G401 (cell line): ENCODE measurements at places on chromosomes 3 and 15. TPM values are rescaled to one million over a fixed set of nuclear protein-coding genes. Genes with fewer than 3 reads are reported as not detected.
A peak's percentile ranks its signal among the peaks of the same experiment; 100 is the strongest.

GRCh38 chr3:101685870-101686307 is 629 bp downstream of the RPL24 start:
- no peak for DNase-seq

GRCh38 chr15:40893019-40893670 is 1.1 kb upstream of the VPS18 start:
- no peak for DNase-seq

GRCh38 chr3:173371848-173372487 is 25.6 kb upstream of the NLGN1 start:
- DNase-seq: peak; percentile 70

DNA sequence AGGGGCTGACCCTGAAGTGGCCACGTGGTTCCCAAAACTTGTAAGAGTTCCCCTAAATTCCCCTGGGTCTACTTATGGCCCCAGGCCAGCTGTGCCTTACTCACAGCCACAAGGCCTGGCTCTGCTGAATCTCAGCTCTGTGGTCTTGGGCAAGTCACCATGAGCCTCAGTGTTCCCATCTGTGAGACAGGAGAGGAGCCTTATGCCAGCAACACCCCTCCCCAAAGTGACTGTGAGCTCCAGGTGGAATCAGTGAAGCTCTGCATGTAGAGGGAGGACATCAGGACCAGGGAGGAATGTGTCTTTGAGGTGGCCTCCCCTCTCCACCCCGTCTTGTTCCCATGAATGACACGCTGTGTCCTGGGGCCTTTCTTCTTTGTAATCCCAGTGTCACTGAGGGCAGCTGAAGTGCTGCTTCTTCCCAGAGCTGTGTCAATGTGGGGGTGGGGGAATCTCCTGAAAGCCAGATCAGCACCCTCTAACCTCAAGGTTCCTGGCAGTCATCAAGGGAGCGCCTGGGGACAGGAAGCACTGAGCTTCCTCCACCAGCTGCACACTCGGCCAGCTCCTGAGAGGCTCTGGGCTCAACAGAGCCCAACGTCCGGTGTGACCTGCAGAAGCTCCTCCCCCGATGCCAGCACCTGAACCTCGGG is 258.9 kb downstream of the UACA start:
- DNase-seq: no peak

DNA sequence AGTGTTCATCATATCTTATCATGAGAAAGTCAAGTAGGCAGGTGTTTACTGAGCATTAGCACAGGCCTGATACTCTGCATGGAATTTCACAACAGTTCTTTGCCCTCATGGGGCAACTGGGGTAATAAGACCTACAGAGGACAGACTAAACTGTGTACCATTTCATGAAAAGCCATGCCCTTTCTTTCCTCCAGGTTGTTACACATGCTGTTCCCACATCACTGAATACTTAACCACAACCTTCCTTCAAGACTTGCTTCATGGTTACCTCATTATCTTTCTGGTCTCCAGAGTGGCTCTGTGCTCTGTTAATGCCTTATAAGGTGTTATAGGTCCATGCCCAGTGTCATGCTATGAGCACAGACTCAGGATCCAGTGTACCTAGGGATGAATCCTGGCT is 28.2 kb upstream of the RSL24D1 start:
- DNase-seq: no peak

DNA sequence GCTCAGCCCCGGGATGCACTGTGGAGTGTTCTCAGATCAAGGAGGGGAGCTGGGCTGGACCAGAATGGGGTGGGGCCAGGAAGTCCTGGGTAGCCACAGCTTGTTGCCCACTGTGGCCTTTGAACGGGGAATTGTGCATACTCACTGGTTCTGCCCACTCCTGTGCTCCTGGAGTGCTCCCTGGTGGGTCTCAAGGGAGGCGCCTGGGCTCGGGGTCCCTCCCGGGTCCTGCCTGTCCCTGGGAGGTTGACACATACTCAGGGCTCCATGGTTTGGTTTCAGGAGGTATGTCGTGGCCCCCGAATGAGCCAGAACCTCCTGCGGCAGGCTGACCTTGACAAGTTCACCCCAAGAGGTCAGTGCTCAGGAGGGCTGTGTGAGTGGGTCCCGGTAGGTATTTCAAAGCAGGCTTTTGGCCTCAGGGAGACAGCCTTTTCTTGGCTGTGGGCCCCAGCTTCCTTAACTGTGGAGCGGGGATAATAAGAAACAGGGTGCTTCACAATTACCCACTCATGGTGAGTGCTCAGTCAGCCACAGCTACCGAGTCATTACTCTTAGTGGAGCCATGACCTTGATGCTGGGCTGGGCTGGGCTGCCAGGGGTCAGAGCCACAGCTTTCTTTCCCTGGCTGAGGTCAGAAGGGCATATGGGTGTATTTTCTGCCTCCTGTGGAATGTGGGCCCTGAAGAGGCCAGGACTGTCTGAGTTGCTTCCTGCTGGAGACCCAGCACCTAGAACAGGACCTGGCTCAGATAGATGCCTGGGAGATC is 7.6 kb downstream of the DNAH1 start:
- DNase-seq: no peak

- DNase-seq: peak; percentile 48
These were observed 78.8 kb upstream of the CTNNB1 start for GRCh38 chr3:41120460-41120859.

- no peak for DNase-seq
These were observed 157.4 kb upstream of the P2RY1 start for GRCh38 chr3:152677491-152677890.

DNA sequence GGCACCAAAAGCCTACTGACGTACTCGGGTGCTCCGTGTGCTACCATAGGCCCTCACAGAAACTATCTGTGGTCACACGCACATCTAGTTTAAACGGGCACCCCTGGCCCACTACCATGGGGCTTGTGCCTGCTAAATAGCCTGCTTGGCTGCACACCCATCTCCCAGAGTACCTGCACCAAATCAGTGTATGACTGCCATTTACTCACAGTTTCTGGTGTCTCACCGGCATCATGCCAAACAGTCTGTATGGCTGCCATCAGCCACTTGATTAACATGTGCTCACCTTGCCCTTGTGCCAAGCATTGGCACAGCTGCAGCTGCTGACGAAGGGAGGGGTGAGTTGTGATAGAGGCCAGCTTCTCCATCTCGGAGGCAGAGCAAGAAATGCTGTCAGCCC is 232.7 kb downstream of the IGSF11 start:
- DNase-seq: no peak

- peak; percentile 9 for DNase-seq
These were observed 322.7 kb upstream of the ZNF717 start for GRCh38 chr3:76107935-76108570.

- no peak for DNase-seq
These were observed 36.5 kb downstream of the ADAMTS9 start for GRCh38 chr3:64651303-64651702.

- no peak for DNase-seq
These were observed 159.3 kb upstream of the MDFIC2 start for GRCh38 chr3:70471464-70472342.

DNA sequence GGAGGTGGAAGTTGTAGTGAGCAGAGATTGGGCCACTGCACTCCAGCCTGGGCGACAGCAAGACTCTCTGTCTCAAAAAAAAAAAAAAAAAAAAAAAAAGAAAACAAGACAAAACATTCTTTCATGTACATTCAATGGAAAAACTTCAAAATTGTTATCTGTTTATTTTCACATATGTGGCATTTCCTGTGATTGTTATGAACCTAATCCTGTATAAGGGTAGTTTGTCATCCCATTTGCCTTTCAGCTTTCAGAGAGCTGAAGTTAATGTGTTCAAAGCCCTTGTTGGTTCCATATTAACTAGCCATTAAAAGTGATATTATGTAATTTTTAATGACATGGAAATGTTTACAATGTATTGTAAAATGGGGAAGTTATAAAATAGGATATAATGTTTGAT is 17.3 kb upstream of the NCK1 start:
- no peak for DNase-seq

GRCh38 chr15:39488516-39488915 is 92.4 kb upstream of the THBS1 start:
- DNase-seq: no peak

- no peak for DNase-seq
These were observed 21.8 kb downstream of the MYH15 start for GRCh38 chr3:108488631-108489030.

DNA sequence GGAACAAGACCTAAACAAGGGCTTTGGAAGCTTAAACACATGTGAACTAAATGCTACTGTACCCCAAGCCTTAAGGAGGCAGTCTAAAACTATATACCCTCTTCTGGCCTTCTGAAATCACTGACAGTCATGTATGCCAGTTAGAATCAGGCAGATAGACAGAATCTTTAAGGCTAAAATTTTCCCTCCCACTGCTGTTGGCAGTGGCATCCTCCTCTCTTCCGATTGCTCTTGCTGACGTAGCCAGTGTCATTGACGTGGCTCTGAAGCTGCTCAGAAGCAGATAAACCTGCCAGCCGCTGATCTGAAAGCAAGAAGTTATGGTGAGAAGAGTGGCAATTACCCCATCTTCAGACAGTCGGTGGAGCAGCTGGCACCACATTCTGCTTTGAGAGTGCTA is 3.3 kb downstream of the RYR3 start:
- no peak for DNase-seq

DNA sequence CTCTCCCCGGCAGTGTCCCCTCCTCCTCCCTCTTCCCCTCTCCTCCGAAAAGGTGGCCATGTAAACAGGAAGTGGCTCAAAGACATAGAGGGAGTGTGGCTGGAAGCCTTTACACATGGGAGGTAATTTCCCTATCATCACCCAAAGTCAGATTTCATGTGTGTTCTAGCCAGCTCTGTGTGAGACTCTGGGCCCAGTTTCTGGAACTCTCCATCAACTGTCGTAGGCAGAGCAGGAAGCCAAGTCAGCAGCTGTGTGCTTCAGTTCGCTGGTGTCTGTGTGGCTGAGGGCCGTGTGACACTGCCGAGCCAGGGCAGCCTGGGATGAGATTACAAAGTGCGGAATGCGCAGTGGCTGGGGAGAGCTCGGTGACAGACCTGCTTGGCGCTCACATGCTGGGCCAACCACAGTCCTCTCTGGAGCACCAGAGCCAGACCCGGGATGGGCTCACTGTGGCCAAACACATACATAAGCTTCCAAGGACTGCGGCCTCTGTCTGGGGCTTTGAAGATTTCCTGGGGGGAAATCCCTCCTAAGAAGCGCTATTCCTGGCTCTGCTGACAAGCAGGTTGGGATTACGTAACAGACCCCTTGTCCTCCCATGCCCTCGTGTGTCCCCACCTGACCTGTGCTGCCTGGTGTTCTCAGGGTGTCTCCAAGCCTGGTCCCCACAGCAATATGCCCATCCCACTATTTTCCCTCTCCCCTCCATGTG is 50.7 kb downstream of the UMPS start:
- peak; percentile 88 for DNase-seq

GRCh38 chr15:37100109-37100965 is at the start of gene MEIS2:
Gene MEIS2 (minus strand): TSS chr15:37100549. CDS start chr15:37099466, 1,083 bp downstream.
- peak; percentile 89 for DNase-seq

DNA sequence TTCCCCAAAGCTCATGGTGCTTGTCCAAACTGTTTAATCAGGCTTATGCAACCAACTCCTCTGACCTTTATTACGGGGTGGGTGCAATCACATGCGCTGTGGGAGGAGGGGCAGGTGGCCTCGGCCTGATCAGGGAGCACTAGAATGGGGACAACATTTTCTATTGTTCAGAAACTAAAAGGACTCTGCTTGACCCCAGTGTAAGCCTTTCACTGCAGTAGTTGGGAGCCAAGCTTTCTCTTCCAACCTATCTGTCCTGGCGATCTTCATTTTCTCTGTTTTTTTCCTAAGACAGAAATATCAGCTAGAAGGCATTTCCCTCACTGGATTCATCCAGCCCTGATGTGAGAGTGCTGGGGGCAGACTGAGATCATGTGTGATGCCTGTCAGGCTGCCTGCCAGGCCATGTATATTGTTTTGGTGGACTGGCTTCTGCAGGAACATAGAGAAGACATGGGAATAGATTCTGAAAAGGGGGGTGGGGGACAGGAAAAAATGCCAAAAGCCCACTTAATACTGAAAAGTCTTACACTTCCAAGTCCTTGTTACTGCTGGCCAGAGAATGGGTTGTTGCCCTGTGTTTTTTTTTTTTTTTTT is 627.0 kb upstream of the TBL1XR1 start:
- peak; percentile 19 for DNase-seq

GRCh38 chr3:16176391-16177030 is 2.0 kb downstream of the GALNT15 start:
- DNase-seq: no peak

- no peak for DNase-seq
These were observed 88.8 kb upstream of the ABI3BP start for GRCh38 chr3:101081999-101082398.

DNA sequence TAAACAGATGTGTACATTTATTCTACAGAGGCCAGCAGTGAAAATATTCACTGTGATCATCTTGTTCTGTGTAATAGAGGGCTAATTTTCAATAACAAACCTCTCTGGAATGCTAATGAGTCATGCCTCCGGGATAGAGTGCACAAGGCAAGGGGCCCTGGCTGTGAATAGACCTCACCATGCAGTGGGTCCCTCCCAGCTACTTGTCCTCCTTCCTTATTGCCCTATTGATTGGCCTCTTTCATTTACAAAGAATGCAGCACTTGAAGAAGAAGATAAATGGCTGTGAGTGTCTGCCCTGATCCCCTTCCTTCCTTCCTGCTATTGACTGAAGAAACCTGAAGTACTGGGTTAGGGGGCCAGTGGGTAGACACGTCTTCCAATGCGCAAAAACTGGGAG is 436.3 kb downstream of the WDR72 start:
- no peak for DNase-seq

DNA sequence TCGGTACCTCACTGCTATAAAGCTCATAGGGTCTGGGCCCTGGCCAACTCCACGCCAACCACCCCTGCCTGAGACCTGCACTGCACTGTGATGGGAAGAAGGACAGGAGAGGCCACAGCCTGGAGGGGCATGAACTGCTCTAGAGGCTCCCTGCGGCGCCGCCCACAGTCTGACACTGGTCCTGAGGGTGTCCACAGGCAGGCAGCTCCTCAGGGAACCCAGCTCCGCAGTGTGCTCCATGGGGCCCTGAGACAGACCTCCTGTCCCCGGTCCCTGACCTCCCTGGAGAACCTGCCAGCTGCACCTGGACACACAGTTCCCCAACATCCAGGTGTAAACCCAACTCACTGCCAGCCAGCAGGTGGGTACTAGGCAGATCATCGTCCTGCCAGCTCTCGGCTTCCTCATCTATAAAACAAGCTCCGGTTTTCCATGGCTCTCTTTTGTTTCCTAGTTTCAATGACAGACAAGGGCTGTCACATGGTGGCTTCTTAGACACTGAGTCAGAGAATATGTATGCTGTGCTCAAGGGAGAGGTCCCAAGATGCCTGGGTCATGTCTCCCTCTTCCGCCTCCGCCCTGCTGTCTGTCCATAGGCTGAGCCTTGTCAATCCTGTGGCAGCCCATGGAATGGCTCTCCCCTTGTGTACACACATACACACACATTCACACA is 5.1 kb upstream of the HAPLN3 start:
- no peak for DNase-seq

Gene GOLGA8F
- total RNA-seq: not detected in 2 replicates

Gene SLC35G2
- total RNA-seq: 6.7 and 13.6 TPM in 2 replicates

Gene KCTD6
- total RNA-seq: 15.1 and 17.5 TPM in 2 replicates

Gene EAF2
- total RNA-seq: 0.54 and 3.6 TPM in 2 replicates

Gene PDZRN3
- 0.14 TPM in 1 of 2 replicates, not detected in the other for total RNA-seq

Gene CPN2
- total RNA-seq: not detected in 2 replicates

Gene C3orf33
- 1.6 and 1.8 TPM in 2 replicates for total RNA-seq

Gene KLHL40
- total RNA-seq: not detected in 2 replicates

Gene SNX4
- 29.7 and 39.5 TPM in 2 replicates for total RNA-seq

Gene MED12L
- total RNA-seq: not detected in 2 replicates

Gene SCAANT1
- not detected in 2 replicates for total RNA-seq

Gene FEZF2
- total RNA-seq: not detected in 2 replicates

Gene PARP6
- total RNA-seq: 14.6 and 30.4 TPM in 2 replicates

Gene GOLGA8H
- not detected in 2 replicates for total RNA-seq
